ENCODE measurements at places on chromosomes 6 and 20. TPM values are rescaled to one million over a fixed set of nuclear protein-coding genes. Genes with fewer than 3 reads are reported as not detected.

The BTN1A1 gene
- total RNA-seq = not detected

The NXT1 gene
- 18.7 TPM for total RNA-seq

The RBPJL gene
- total RNA-seq = not detected

The OR12D1 gene
- not detected for total RNA-seq

- H3K4me1 ChIP-seq = no peaks in the 10 kb centered on the region
- no peak overlapping the region for H3K4me3 ChIP-seq
- no peak for DNase-seq
- no peaks in the 10 kb centered on the region for H3K27me3 ChIP-seq
These were observed 27.5 kb upstream of the MARCKS start for GRCh38 chr6:113829696-113830045.

DNA sequence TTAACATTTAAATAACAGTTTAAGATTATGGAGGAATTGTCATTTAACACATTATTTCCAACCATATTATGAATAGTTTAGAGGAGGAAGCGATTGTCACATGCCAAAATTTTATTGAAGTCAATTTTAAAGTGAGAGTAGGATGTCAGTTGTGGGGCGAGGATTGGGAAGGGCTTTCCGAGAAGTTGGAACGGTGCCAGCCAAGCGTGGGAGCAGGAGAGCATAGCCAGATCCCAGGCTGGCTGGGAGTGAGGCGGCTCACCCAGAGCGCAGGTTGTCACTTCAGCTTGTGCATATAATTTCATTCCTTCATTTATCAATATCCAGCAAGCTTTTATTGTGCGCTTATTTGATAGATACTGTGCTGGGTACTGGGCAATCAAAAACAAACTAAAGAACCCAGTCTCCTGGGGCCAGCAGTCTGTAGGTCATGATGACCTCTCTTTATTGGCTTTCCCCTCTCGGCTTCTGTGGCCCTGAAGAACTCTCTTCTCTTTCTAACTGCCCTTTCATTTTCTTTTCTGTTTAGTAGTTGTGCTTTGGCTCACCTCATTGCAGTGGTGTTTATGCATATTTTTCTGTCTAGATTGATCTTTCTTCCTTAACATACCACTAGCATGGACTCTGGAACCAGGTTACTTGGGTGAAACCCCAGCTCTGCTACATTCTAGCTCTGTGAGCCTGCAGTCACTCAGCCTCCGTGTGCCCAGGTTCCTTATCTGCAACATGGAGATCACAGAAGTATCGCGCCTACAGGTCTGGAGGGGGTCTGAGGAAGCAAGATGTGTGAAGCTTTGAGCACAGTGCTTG, 6.4 kb downstream of the CEP43 start:
- no peak overlapping the region for H3K4me3 ChIP-seq
- peaks cover 1% of the 10 kb centered on the region for H3K36me3 ChIP-seq
- H3K27ac ChIP-seq = no peak overlapping the region
- no peak for DNase-seq
- H3K27me3 ChIP-seq = no peaks in the 10 kb centered on the region
- H3K4me1 ChIP-seq = no peaks in the 10 kb centered on the region

DNA sequence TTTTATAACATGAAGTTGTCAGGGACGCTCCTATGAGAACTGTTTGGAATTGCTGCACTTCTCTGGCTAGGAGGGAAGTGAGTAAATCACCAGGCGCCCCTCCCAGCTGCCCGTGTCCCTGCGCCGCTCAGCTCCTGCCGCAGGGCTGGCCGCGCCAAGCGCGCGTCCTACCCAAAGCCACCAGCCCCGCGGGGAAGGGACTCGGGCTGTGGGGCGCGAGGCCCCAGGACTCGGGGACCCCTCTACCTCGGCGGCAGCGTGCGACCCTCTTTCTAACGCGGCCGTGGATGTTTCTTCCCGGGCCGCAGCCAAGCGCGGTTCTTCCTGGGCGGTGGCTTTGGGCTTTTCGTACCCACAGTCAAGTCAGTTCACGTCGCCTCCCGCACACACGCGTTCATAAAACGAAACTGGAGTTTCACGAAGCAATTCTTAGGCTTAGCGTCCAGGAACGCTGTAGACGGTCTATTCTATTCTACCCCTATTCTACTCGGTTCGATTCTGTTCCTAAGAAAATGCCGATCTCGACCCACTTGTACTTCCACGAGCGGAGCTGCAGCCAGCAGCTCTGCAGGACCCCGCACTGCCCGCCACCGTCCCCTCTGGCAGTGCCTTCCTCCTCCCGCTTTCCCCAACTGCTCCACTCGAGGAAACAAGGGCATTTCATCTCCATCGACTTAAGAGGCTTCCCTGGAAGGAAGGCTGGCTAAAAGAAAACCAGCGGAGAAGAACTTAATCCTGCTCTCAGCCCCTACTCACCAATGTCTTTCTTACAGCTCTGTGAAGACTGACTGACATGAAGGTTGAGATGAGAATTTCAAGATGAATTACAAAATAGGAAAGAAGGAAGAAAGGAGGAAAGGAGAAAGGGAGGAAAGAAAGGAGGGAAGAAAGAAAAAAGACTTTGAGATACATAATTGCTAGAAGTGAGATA, 15.4 kb downstream of the FOXC1 start:
- peak; percentile 77 for DNase-seq
- peak overlapping the region; percentile 99 for H3K27ac ChIP-seq
- H3K36me3 ChIP-seq = no peaks in the 10 kb centered on the region
